ENCODE measurements at places on chromosomes 16 and 17.

DNA sequence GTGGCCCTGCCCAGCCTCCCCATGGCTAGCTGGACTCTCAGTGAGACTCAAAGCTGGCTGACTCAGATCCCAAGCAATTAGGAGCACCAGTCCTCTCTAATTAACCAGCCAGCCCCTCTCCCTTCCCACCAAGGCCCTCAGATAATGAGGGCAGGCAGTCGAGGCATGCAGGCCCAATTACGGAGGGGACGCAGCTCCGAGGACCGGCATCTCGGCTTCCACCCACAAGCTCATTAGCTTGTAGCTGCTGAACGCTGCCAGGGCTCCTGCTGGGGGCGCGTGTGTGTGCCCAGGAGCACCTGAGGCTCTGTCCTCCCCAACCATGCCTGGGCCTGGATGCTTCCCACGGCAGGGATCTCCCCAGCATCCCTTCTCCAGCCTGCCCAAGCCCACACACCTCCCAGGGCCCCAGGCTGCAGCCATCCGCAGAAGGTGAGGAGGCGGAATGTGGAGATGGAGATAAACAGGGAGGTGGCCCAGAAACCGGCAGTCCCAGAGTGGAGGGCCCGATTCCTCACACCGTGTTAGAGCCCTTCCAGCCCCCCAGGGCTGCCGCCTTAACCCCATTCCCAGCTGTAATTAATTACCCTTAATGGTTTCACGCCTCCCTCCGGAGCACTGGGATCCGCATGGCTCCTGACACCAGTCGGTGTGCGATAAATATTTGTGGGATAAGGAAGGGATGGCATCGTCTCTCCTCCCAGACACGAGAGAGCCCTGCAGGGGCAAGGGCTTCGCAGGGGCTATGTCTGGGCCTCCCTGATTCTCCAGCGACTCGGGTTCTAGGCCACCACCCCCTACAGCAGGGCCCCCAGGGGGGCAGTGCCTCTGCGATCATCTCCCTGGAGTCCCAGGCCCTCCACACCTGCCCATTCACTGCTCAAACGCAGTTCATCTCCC, 42.2 kb downstream of the RPH3AL start:
- DNase-seq = no peak

DNA sequence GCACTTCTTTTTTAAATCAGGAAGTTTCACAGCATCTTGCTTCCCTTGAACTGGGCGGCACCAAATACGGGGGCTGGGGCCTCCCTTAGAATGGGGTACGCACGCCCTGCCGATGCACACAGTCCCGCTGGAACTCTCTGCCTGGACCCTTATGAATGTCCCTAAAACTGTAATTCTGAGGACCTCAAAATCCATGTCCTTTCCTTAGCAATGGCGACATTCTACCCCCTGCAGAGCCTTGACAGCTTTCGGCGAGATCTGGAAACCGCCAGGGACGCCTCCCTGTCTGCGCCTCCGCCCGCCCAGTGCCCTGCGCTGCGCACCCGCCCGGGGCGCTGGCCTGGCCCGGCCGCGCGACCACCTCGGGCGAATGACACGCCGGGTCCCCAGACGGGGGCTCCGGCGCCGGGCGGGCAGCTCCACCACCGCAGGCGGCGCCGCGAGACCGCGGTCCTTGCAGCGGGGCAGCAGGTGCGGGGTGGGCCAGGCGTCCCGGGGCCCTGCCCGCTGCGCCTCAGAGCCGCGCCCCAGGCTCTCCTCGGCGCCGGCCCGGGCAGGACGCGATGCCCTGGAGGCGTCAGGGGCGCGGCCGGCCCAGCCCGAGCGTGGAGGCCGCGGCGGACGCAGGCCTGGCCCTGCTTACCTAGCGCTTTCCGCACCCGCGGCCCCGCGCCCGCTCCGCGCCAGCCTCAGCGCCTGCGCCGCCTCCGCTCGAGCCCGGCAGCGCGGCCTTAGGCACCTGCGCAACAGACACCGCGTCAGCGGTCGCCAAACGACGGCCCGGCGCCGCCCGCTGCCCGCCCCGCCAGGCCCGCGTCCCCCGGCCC, 548 bp downstream of the HAGH start:
- DNase-seq = peak; percentile 34

GRCh38 chr16:74079232-74079586, 217.4 kb upstream of the PSMD7 start:
- DNase-seq = no peak

GRCh38 chr17:58092797-58093385, 9.7 kb downstream of the DYNLL2 start:
- no peak for DNase-seq

DNA sequence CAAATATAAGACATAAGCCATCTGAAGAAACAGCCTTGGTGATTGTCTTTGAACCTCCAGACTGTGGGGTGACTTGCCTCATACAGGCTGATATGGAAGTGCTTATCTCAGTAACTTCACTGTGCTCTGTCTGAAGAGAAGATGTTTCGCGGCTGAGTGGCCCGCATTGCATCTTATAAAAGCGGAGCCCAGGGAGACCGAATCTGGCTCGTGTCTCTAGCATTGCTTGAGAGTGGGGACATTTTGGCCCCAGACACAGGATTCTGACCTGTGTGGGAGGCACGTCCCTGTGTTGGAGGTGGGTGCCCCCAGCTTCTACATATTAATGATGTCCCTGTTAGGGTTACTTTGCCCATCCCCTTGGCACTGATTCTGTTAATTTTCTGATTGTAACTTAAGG, 66.4 kb downstream of the METRNL start:
- no peak for DNase-seq

- peak; percentile 65 for DNase-seq
Measured at GRCh38 chr17:62627904-62628633, 599 bp downstream of the MRC2 start.

DNA sequence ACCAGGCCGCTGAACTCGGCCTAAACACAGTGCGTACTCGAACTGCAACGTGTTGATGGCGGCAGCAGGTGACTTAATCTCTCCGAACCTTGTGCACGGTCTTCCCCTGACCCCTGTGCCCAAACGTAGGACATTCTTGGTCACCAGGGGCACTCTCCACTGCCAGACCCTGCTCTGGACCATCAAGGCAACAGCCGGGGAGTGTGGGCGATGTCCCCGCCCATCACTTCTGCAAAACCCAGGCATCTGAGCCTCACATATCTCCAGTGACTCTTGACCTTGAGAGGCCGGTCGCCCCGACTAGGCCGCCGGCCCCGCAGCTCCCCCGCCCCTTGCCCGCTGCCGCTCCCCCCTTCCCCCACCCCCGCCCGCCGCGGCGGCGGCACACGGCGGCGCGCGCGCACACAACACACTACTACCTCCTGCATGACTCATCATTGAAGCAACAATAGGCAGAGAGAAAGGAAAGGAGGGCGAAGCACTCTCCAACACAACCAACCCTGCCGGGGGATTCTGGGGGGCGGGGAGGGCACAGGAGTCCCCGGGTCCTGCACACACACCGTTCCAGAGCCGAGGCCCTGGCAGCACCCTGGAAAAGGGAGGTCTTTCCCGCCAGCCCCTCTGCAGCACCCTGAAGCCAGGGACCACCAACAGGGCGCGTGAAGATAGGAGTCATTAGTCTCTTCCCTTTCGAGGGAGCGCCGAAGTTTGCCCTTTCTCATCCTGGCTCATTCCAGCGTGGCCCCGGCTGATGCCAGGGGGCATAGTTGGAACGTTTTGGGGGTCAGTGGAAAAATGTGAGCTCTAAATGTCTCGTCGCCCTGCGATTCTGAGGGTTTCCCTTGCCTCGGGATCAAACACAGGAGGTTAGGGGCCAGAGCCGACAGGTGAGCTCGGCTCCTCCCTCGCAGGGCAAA, 1.9 kb downstream of the MNT start:
- DNase-seq = peak; percentile 73

DNA sequence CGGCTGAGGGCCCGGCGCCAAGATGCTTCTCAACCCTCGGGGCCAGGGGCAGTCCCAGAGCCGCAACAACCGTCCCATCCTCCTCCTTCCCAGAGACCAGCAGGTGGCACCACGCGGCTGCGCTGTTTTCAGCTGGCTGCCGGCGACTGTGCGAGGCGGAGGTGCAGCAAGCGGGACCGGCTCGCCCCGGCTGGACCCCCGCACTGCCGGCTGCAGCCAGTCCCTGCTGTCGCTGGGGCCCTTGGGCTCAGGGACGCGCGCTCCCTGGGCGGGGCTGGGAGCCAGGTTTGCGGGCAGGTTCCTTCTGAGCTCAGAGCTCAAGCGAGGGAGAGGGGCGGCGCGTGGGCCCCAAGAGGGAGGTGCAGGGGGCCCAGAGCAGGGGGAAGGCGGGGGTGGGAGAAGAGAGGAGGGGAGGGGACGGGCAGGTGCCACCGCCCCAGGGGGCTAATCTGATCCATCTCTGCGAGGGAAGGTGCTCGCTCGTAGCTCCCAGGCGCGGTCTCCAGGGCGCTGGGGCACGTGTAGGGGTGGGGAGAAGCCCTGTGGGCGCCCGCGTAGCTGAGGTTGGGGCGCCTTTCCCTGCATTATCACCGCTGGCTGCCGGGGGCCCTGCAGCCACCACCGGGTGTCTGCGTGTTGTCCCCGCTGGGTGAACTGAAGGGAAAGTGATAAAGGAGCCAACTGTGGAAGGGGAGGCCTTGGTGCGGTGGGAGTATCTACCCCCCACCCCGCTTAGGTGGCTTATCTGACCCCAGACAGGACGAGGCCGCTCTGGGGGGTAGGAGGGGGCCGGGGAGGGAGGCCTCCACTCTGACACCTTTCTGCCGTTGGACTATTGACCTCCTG, 24.2 kb downstream of the STAT5A start:
- DNase-seq = peak; percentile 54

GRCh38 chr17:41453066-41453465, 12.3 kb upstream of the KRT38 start:
- DNase-seq = no peak

DNA sequence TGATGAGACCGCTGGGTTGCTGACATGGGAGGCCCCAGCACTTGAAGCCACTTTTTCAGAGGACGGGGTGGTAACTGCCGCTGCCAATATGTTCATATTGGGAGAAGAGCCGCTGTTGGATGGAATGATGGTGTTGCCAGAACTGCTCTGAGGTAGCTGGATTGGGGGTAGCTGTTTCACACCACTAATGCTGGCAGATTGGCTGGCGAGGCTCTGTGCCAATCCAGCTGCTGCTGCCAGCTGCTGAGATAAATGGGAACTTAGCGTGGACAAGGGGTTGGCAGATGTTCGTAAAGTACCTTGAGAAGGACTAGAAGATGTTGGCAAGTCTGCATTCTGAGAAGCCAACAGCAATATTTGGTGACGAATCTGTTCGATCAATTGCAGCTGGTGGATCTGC, 10.0 kb downstream of the SALL1 start:
- DNase-seq = no peak

- DNase-seq = no peak
Measured at GRCh38 chr16:67730326-67730725, 11.2 kb upstream of the GFOD2 start.
